ENCODE measurements at places on chromosomes 11 and 22.

GRCh38 chr11:46345131-46345597 is 2.1 kb upstream of the DGKZ start:
- no peak for DNase-seq

GRCh38 chr22:21624120-21624879 is 5.5 kb downstream of the YDJC start:
- DNase-seq: no peak

- DNase-seq: no peak
Measured at GRCh38 chr11:43222215-43222614, 89.6 kb upstream of the API5 start.

GRCh38 chr22:45008751-45009605 is 827 bp downstream of the PHF21B start:
- DNase-seq: no peak

- peak; percentile 87 for DNase-seq
Measured at GRCh38 chr22:27866135-27867084, 52.6 kb downstream of the PITPNB start.

DNA sequence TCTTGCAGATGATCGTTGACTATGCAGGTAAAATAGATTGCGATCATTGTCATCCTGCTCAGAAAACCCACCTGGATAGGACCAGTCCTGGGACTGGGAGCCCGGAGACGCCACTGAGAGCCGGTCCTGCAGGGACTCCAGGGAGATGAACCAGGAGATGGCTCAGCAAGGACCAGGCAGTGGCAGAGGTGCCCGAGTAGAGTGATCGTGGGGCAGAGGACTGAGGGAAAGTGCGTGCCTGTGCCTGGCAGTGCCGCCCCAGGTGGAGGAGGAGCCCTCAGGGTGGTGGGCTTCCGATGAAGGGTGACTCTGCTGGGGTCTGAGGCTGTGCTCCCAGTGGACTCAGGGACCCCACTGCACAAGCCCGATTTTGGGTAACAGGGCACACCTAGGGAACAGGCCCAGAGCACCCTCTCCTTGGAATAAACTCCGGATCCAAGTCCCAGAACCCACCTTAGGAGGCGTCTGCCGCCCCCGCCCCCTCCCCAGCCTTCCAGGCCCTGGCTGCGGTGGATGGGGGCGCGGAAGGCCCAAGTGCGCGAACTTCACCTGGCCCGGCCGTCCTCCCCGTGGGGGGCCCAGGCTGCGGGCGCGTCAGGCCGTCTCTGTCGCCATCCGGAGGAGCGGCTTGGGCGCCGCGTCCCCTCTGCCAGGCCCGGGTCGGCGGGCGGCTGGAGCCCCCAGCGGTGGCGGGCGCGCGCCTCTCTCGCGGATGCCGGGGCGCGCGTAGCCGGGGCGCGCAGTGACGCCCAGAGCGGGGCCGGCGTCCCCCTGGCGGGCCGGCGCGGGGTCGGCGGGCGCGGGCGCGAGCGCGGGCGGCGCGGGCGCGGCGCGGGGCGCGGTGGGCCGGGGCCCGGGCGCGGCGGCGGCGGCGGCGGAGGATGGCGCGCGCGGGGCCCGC is 1338.8 kb downstream of the BRD1 start:
- no peak for DNase-seq

- DNase-seq: no peak
Measured at GRCh38 chr22:47205081-47205491, 442.6 kb downstream of the TBC1D22A start.

DNA sequence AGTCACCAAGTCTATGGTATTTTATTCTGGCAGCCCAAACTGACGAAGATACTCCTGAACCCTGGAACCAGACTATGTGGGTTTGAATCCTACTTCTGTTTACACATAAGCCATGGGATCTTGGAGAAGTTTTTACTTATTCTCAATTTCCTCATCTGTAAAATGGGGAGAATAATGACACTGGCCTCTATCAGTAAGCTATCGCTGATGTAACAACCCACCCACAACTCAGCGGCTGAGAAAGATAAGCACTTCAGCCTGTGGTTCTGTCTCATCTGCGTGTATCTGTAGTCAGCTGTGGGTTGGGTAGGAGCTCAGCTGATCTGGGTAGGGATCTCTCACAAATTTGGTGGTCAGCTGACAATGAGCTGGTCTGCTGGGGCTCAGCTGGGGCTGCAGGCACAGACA is 68.0 kb upstream of the ALX4 start:
- DNase-seq: no peak

- DNase-seq: no peak
Measured at GRCh38 chr22:22957090-22957489, 69.5 kb downstream of the IGLL5 start.

GRCh38 chr11:98289617-98290263 is 731.0 kb upstream of the CNTN5 start:
- DNase-seq: no peak

DNA sequence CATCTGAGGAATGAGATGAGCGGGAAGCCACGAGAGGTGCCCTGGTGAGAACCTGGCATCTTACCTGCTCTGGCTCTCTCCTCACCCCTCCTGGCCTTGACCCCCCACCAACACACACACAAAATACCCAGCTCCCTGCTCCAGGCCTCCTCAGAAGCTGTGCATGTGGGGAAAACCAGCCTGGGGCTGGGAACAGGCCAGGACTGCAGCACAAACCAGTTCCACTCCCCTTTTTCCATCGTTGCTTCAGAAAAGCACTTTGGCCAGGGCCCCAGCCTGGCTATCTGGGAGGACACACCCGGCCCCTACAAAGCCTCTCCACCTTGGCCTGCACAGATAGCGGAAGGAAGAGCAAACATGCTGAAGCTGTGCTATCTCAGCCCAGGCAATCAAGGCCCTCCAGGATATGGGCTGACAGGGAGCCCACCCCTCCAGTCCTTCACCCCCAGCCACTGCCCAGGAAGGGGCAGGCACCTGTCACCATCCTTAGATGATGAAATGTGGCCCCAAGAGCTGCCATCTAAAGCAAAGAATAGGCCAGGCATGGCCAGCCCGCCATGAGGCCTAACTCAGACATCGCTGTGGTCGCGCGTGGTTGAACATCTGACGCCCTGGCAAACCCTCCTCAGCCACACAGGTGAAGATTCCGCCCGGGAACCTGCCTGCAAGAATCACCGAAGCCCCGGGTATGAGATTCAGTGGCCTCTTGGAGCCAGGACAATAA is 35.4 kb downstream of the PISD start:
- DNase-seq: no peak
